Naive B cell (primary cell): ENCODE measurements at places on chromosomes 12 and 14. TPM values are rescaled to one million over a fixed set of nuclear protein-coding genes. Genes with fewer than 3 reads are reported as not detected.
A peak's percentile ranks its signal among the peaks of the same experiment; 100 is the strongest.

DNA sequence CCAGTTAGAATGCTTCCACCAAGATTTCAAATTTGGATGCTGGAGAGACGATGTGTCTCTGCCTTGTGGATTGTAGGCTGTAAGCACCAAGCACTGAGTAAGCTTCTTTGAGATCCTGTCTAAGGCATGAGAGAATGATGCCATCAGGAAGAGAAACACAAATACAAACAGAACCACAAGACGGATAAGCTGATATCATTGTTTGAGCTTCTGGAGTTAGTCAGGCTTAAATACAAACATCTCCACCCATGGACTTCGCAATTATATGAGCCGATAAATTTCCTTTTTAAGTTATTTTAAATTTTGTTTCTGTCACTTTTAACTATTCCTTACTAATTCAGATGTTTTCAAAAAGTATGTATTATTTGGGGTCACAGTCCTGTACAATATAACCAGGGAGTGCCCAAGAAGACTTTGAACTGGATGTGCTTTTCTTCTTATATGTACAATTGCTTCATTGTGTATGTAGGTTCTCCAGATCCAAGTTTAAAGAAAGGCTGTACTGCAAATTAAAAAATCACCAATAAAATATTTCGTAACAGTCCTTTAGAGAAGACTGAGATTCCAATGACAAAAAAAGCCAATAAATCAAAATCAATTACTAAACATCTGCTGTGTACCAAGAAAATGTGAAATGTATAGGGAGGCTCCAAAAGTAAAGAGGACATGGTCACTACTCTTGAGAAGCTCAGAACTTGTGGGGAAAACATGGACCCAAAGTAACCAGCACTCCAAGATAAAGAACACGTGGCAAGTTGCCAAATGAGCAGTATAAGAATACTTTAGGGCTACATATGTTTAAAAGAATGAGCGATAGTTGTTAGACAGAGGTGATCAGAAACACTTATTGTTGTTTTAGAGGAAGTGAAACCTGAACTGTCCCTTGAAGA, 274.1 kb downstream of the ADAMTS20 start:
- peak; percentile 32 for DNase-seq

- no peak for DNase-seq
These were observed 82.3 kb downstream of the DDX51 start for GRCh38 chr12:132061641-132062430.

C12orf42 gene
- 28.8 TPM for polyA plus RNA-seq

GNB3 gene
- polyA plus RNA-seq, result not detected

AQP6 gene
- not detected for polyA plus RNA-seq
